NCI-H2081 treated with DMSO at 0.1 percent for 48 hours (cell line): ENCODE measurements at places on chromosomes 12 and 14.

GRCh38 chr14:22118899-22119477, 445.4 kb upstream of the OR4E1 start:
- no peak for DNase-seq

- no peak for DNase-seq
These were observed 663 bp upstream of the ULK1 start for GRCh38 chr12:131893605-131894312.

DNA sequence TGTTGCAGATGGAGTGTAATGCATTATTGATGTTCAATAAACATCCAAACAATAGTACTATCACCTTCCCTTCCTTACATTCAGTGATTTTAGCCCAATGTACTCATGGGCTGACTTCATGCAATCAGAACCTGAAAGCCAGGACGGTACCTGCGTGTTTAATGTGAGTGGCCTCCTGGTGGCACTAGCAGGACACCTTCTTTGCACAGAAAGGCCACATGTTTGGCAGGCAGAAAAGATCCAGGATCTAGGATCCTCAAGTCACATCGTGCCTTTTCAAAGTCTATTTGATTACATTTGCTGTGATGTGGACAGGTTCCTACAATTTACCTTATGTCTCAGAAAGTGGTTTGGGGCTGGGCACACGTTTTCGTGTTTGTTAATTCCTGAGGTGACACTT, 82.9 kb downstream of the NEDD1 start:
- DNase-seq = peak; percentile 38

DNA sequence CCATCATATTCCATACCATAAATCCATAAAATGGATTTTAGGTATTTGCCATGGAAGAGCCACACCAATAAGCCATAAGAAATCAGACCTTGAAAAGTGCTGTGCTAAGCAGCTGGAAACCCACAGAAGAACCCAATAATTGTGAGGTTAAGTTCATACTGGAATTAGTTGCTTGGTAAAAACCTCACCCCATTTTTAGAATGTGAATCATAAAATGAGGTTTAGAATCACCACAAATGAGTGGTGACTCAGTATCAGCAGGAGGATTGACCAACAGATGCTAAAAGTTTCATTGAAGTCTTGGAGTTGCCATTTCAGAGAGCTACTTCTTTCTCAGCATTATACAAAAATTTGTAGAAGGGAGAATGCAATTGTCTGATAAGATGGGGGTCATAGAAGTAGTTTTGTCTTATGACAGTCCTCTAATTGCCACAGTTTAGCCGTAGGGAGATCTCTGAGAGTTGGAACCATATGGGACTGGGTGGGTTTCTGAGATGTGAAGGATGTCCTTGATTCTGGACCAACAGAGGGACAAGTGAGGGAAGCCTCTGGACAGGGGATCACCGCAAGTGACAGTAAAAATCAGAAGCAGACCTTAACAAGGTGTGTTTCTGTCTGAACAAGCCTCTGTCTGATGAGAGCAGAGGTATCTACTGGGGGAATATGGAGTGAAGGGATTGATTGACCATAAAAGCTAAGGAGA, 1.4 kb upstream of the STON2 start:
- no peak for DNase-seq

- DNase-seq = no peak
These were observed 888 bp downstream of the CCDC88C start for GRCh38 chr14:91416744-91417119.

GRCh38 chr14:44352201-44352600, 154.9 kb downstream of the FSCB start:
- DNase-seq = no peak

GRCh38 chr12:14272956-14273912, 92.2 kb upstream of the ATF7IP start:
- peak; percentile 56 for DNase-seq

DNA sequence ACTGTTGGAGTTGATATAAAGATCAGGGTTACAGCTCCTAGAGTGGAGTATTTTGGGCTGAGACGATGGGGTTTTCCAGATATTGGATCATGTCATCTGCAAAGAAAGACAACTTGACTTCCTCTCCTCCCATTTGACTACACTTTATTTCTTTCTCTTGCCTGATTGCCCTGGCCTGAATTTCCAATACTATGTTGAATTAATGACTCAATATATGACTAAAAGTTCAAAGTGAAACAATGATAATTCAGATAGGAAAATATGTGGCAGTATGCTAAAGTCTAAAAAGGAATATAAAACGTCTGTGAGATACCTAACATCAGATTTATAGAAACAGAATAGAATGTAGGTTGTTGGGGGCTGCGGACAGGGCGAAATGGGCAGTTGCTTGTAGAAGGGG, 72.2 kb downstream of the BHLHE41 start:
- no peak for DNase-seq

- no peak for DNase-seq
These were observed 172.8 kb upstream of the LMNTD1 start for GRCh38 chr12:25725931-25726330.

DNA sequence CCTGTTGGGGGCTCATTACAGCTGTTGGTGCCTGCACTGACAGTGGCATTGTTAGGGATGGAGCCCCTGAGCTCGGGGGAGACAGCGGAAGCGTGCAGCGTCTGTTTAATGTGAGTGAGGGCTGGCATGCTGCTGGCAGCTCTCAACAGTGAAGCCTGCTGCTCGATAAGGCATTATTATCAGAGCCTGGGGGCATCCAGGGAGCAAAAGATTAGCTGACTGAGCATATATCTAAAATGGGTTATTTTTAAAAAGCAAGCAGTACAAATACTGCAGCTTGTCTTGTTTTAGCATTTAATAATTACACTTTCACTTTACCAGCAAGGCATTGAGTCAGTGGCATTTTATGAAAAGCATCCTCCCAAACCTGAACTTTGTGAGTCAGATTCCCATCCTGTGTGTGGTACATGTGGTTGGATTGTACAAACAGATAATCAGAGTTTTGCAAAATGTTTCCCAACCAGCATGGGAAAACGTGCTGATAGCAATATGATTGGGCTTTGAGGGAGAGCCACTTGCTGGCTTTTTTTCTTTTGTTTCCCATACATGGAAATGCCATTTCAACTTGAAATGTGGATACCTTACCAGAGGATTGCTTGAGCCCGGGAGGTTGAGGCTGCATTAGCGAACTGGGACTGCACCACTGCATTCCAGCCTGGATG, 150.8 kb downstream of the PRKCH start:
- DNase-seq = no peak

GRCh38 chr12:93127582-93128331, 198.7 kb upstream of the EEA1 start:
- peak; percentile 88 for DNase-seq

GRCh38 chr14:68716698-68717097, 76.2 kb downstream of the ZFP36L1 start:
- DNase-seq = no peak

DNA sequence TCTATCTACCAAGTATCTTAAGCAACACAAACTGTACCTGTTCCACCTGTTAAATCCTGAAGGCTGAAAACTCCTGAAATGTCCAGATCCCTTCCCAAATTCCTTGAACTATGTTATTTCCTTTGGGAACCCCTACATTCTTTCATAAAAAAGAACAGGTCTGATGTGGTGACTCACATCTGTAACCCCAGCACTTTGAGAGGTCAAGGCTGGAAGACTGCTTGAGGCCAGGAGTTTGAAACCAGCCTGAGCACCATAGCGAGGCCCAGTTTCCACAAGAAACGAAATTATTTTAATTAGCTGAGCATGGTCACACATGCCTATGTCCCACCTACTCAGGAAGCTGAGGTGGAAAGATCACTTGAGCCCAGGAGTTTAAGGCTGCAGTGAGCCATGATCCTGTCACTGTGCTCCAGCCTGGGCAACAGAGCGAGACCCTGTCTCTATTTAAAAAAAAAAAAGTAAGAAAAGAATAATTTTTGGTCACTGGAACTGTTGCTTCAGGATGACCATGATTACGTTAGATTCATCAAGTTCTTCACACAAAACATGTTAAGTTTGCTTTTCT, 84.3 kb downstream of the PHLDA1 start:
- no peak for DNase-seq

DNA sequence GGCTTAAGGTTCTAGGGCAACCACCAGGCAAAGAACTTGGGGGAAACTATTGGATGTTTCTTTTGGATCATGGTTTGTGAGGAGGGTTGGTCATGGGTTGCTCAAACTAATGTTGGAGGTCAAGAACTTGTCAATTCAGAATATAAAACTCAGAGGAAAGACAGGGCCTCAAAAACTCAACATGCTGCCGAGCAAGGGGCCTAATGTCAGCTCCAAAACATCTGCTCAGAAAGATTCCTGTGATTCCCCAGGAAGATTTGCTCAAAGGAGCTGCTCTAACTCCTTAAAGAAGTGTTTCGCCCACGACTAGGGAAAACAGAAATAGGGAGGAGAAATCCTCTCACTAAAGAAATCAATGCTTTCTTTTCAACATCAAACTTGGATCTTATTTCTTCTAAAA, 3.7 kb upstream of the IGF1 start:
- DNase-seq = no peak

DNA sequence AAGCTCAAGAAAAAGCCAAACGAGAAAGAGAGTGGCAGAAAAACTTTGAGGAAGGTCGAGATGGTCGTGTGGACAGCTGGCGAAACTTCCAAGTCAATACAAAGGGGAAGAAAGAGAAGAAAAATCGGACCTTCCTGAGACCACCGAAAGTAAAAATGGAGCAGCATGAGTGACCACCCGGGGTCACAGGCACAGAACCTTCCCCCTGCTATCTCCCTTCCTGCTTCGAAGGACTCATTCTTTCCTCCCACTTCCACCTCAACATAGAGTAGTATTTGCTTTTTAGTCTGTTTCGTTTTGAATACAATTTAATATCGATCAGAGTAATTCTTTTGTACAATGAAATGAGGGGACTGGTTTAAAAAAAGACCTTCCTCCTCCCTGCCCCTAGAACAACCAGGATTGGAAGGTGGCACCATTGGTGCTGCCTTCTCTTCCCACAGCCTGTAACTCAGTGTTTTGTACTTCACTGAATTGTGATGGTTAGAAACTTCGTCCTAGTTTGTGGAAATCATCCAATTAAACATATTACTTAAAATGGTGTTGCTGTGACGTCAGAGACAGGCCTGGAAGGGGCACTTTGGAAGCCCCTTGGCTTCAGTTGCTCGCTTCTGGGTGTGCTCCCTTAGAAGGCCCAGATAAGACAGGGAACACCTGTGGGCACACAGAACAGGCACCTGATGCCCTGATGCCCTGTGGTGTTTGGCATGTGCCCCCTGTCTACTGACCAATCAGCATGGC, 26.1 kb upstream of the NFKBIA start:
- no peak for DNase-seq

DNA sequence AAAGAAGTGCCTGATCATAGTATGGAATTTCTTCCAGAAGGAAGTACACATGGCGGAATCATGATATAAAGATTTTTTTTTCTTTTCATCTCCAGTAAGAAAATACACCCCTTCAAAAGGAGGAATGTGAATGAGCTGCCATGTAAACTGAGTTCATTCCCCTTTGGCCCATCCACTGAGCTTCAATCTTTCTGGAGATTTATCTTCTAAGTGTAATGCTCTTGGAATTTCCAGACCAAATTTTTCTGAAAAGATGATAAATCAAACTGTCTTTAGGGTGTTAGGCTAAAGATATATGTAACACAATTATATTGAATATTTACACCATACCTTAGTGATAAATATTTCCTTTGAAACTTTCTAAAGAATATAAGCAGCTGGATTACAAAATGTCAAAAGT, 5.2 kb downstream of the DCN start:
- no peak for DNase-seq

- DNase-seq = no peak
These were observed 12.9 kb downstream of the MED13L start for GRCh38 chr12:116264525-116265070.

DNA sequence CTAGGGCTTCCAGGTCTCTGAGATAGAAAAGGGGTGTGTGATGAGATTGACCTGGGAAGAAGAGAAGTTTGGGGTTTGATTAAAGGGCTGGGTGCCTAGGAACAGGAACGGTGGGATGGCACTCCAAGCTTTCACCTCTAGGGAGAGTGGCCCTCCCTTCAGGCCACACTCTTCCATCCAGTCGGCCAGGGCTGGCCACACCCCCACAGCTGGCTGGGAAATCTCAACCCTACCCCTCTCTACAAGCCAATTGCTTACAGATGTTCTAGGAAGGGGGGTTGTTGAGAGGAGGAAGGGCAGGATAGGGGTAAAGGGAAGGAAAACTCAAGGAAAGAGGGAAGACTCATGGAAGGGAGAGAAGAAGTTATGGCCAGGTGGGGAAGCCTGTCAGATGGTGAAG, 6.6 kb upstream of the ITGA5 start:
- no peak for DNase-seq

DNA sequence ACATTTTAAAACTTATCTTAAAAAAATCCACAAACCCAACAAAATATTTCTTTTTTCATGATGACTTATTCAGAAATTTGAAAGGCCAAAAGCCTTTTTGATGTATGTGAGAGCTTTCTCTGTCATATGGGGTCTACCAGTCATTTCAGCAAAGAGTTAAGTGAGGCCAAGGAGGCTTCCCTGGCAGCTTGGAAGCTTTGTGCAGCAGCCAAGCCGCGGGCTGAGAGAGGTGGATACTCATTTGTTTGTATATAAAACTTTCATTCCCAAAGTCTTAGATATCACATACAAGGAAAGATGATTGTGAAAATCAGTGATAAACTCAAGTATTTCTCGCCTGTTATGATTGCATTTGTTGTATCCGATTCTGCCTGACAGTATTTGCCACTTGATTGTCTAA, 48.5 kb upstream of the RNU6-8 start:
- DNase-seq = no peak

DNA sequence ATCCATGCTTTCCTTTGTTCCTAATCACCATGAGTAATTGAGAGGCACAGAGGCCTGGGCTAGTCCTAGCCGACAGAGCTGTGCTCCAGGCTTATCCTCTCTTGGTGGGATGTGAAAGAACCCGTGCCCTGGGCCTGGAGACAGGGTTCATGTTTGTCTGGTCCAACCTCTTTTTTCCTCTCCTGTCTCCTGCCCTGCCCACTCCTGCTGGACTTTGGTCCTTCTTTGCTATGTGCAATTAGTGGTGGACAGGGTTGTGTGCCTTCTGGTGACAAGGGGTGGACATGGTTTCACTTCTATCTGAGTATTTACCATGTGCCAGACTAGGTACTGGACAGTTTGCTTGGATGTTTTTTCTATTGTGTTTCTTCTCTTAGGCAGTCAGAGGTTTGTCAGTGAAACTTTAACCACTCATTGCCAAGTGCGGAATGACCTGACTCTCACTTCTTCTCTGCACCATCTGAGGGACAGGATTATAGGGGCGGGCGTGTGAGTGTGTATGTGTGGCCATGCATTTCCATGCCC, 126.1 kb downstream of the SMOC1 start:
- DNase-seq = no peak

GRCh38 chr12:34354239-34355200, 332.2 kb downstream of the ALG10 start:
- DNase-seq = no peak

- no peak for DNase-seq
These were observed 547 bp downstream of the CNTN1 start for GRCh38 chr12:40692765-40693206.
